ENCODE measurements at places on chromosomes 2 and 18.

GRCh38 chr18:79631761-79632446 lies 47.7 kb upstream of the CTDP1 start:
- DNase-seq = no peak

- no peak for DNase-seq
These were observed 10.9 kb downstream of the DIPK1C start for GRCh38 chr18:74446178-74446577.

DNA sequence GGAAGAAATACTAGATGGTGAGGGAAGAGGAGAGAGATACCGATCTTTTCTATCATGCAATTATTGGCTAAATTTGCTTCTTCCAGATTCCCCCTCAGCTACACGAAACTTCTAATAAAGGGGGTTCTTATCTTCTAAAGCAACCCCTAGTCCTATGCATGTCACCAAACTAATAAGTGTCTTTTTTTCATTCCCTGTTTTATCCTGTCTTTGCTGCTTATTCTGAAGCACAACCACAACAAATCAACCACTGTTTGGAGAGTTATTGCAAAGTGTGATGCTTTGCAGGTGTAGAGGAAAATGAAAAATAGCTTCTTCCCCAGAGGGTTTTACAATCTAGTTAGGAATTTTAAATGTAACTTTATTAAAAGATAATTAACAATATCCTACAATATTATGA lies 60.8 kb downstream of the EML4 start:
- DNase-seq = no peak

GRCh38 chr2:86020984-86021383 lies 84.7 kb downstream of the POLR1A start:
- DNase-seq = no peak

DNA sequence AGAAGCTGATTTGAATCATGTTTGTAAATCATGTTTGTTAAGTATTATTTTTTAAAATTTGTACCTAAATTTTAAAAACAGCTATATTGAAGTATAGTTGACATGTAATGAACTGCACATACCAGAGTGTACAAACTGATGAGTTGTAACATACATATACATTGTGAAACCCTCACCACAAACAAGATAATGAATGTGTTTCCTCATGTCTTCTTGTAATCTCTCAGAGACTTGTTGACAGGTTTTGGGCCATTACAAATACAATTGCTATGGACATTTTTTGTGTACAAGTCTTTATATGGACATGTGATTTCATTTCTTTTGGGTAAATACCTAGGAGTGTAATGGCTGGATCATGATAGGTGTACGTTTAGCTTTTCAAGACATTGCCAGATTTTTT lies 21.5 kb downstream of the WDR43 start:
- DNase-seq = no peak

DNA sequence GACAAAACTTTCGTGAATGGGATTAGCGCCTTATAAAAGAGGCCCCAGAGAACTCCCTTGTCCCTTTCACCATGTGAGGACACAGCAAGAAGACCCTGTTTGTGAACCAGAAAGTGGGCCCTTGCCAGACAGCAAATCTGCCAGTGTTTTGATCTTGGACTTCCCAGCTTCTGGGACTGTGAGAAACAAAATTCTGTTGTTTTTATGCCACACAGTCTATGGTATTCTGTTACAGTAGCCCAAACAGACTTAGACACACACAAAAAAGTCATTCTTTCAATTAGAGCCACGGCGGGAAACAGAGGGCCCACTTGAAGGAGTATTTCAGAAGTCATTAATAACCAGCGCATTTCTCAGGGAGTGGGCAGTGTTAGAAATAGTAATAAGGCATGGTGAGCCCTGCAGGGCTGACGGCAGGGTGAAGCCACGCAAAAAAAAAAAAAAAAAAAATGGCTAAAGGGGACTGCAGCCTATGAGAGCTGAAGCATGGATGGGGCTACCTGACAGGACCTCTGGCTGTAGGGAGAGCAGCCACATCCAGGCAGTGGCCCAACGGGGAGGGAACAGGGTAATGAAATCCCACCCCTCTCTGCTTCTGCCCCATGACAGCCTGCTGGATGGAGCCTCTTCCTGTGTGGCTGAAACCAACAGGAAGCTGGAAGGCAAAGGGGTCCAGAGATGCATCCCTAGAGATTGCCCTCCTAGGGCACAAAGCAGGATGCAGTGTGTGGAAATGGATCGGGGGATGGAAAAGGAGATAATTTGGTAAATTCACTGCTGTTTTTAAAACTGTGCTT lies 189.3 kb downstream of the KCNS3 start:
- peak; percentile 70 for DNase-seq

DNA sequence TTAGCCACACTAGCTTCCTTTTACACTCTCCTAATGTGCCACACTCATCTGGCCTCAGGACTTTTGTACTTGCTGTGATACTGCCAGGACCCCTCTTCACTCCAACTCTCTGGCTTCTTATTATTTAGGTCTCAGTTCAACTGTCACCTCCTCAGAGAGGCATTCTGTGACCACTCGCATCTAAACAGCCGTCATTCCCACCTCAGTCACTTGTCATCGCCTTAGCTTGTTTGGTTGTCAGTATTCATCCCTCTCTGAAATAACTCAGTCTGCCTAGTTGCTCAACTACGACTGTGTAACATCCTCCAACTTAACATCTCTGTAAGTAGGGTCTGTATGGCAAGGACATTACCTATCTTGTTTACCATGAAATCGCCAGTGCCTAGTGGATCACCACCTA lies 27.2 kb downstream of the MGAT4A start:
- no peak for DNase-seq

GRCh38 chr2:204691911-204692510 lies 146.7 kb downstream of the PARD3B start:
- DNase-seq = peak; percentile 76

- DNase-seq = peak; percentile 52
These were observed 250.1 kb upstream of the VRK2 start for GRCh38 chr2:57796527-57796926.

DNA sequence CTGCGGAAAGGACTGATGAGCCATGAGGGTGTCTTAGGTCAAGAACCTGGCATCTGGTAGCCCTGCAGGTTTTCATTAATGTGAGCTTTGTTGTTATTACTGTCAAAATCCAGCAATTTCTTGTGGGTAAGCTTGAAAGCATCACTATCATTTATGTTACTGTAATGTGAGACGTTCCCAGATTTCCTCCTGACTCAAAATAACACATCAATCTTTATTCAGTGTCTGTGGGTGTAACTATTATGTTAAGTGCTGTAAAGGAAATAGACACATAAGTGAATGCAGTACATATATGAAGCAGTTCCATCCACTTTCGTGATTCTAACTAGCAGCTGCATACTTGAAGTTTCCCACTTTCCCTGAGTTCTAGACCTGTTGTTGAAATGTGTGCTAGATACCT lies 89.8 kb downstream of the FHOD3 start:
- DNase-seq = no peak

- no peak for DNase-seq
These were observed 90.9 kb downstream of the SETBP1 start for GRCh38 chr18:44771572-44771955.

DNA sequence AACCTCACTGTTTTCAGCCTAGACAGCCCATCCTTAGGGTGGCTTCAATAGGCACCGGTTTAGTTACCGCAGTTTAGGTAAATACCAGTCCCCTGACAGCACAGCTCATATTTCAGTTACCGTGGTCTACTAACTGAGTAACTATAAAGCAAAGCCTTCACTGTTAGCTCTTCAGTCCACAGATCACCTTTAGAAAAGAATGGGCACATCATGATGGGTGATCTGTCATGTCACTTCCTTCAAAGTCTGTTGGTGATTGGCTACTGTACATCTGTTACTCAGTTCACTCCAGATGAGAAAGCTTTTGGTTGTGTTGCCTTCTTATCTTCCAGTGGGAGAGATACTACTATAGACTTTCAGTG lies 21.0 kb downstream of the SLC20A1 start:
- no peak for DNase-seq

- DNase-seq = no peak
These were observed 639.3 kb downstream of the ADCYAP1 start for GRCh38 chr18:1544016-1544415.

DNA sequence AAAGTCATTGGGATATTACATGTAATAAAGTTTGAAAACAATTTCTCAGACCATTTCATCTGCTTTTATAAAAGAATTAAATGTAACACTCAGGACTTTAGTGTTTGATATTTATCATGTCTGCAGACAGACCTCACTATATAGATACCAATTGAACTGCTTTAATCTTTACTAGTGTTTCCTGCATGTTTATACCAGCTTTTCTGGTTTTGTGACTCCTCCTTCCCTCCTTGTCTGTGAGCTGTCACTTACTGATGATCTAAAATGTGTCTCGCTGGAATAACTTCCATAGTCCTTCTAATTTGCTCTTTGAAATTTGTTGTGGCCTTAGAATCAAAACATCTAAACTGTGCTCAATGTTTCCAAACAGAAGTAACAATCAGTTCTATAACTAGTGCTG lies 71.3 kb upstream of the TWSG1 start:
- DNase-seq = no peak

GRCh38 chr18:42196651-42197050 lies 241.6 kb downstream of the PIK3C3 start:
- DNase-seq = no peak
